ENCODE measurements at places on chromosomes 5 and 9. TPM values are rescaled to one million over a fixed set of nuclear protein-coding genes. Genes with fewer than 3 reads are reported as not detected.

The SH3TC2 gene
- 13.7 TPM for total RNA-seq

The OR1Q1 gene
- not detected for total RNA-seq

The ANKRD18B gene
- 0.79 TPM for total RNA-seq

The CCL21 gene
- not detected for total RNA-seq

The COX7C gene
- 114 TPM for total RNA-seq

The PCDHB16 gene
- 0.11 TPM for total RNA-seq

The MYOT gene
- not detected for total RNA-seq

The PRLR gene
- total RNA-seq = 25.5 TPM

The GPR151 gene
- not detected for total RNA-seq
